ENCODE measurements at places on chromosomes 6 and 20.

GRCh38 chr6:161023316-161023715 lies 31.7 kb downstream of the MAP3K4 start:
- DNase-seq, result no peak

GRCh38 chr20:35342154-35342769 lies 50.0 kb upstream of the FAM83C start:
- DNase-seq, result no peak

- no peak for DNase-seq
Observed at GRCh38 chr6:167093922-167094432, 28.9 kb upstream of the CCR6 start.

DNA sequence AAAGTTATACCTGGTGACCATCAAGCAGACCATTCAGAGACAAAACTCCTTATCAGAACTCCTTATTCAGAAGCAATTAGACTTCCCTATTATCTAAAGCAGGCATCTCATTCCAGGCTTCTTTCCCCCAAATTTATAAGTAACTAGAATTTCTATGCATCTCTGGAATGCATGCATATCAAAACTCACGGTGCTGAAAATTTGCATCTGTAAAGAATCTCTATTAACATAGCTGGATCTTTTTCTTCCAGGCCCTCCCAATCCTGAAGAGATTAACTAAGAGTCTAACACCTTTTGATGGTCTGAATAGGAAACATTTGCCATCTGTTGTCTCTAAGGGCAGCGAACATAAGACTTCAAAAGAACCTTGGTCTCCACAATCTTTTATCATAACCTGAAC lies 22.8 kb upstream of the SLC52A3 start:
- DNase-seq, result no peak

DNA sequence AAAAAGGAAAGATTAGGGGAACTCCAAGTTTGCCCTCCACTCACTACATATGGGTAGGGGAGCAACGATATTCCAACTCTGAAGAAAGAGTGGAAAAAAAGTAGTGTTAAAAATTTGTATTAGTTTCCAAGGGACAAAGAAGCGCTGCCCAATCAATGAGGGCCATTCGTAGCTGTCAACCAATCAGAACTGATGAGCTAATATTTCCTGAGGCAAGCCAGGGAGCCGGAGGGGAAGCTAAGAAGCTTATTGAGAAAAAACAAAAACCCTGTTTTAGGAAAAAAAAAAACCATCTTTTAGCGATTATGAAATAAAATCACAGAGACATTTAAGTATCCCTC lies 59.5 kb downstream of the TRIM38 start:
- no peak for DNase-seq

GRCh38 chr6:163132050-163132750 lies 282.3 kb upstream of the QKI start:
- DNase-seq, result no peak

GRCh38 chr20:43583133-43583864 lies 7.4 kb upstream of the IFT52 start:
- no peak for DNase-seq

DNA sequence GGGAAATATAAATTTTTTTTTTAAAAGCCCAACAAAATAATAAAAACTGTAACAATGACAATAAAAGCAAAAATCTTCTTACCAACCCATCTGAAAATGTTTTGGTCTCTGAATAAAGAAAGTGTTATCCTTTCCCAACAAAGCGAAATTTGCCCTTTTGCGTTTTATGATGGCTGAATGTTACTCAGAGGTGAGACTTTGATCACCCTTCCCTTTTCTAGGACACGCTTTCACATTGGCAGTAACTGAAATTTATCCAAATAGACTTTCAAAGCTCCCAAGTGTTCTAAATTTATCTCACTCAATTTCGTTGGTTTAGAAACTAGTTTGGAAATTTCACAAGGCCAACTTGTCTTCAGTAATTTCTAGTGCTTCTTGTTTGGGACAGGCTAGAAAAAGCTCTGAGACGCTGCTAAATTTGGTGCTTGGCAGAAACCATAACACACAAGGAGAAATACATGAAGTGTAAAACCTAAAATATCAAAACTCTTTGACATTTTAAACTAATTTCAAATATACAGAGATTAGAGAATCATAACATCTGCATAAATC lies 354.5 kb upstream of the CITED2 start:
- DNase-seq, result no peak

DNA sequence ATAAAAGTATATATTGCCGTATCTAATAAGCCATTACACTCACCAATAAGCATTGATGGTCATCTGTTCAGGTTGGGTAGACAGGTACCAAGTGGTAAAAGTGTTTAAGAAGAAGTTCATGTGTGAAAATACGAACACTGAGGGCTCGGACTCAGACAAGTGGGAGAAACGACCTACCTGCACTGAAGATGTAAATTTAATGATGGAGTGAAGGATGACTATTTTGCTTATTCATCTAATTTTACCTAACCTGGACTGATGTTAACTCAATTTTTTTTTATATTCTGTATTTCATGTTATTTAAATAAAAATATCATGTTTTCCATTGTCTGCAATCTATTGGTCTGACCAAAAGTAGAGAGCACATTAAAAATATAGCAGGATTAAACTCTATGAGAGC lies 469.1 kb upstream of the BTBD3 start:
- DNase-seq, result no peak

GRCh38 chr6:143163621-143164020 lies 102.9 kb downstream of the AIG1 start:
- DNase-seq, result no peak

GRCh38 chr6:26126394-26127235 lies 39.4 kb downstream of the HFE start:
- no peak for DNase-seq

DNA sequence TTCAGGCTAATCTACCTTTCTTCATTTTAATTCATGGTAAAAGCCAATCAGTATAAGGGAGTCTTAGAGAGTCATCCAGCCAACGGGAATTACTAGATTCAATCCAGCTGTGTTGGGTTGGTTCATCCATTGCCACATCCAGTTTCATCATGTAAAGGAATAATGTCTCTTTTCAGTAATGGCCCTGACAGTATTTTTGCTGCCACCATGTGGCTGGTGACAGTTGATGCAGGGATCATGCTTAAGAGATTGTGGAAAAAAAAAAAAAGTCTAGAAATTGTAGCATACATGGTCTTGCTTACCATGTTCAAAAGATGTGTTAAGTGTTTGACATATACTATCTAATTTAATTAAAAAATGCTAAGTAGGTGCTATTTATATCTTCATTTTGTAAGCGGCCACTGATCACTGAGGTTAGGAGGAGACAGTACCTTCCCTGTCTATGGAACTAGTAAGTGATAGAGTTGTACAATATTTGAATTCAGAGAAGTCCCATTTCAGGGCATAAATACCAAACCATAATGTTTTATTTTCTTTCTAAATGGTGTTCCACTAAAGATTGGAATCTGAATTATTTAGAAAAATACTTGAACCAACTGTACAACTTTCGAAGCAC lies 135.9 kb downstream of the KHDRBS2 start:
- DNase-seq, result peak; percentile 4

- no peak for DNase-seq
Observed at GRCh38 chr6:106688177-106688951, 59.0 kb downstream of the QRSL1 start.

DNA sequence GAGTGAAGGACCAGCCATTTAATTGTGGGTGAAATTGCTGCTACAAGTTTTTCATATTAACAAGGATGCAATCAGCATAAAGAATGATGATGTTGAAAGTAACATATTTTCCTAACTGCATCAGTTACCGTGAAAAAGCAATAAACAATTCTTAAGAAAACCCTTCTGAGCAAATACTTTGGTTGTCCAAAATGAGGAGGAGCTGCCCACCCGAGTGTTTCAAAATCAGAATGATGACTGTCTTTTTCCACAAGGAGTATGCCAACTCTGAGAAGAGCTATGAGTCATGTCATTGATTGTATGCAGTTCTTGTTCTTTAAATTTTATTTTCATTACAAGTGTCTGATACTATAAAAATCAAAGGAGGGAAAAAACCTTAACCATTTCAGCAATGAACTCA lies 470.5 kb downstream of the COL12A1 start:
- DNase-seq, result no peak

- DNase-seq, result no peak
Observed at GRCh38 chr20:10706460-10706811, 32.6 kb upstream of the JAG1 start.

DNA sequence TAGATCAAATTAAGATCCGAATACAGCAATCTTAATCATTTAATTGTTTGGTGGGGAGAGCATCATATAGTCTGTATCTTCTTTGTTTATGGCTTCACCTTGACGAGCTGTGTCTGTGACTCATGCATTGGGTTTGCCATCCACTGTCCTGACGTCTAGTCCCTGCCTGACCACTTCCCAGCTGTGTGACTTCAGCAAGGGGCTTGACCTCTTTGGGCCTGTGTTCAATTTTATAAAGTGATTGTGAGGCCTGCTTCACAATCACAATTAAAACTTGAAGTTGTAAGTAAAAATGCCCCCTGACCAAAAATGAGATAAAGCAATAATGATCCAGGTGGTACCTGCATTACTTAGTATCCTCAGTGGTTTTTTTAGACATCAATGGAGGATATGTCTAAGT lies 209.2 kb downstream of the ZNF217 start:
- DNase-seq, result no peak

DNA sequence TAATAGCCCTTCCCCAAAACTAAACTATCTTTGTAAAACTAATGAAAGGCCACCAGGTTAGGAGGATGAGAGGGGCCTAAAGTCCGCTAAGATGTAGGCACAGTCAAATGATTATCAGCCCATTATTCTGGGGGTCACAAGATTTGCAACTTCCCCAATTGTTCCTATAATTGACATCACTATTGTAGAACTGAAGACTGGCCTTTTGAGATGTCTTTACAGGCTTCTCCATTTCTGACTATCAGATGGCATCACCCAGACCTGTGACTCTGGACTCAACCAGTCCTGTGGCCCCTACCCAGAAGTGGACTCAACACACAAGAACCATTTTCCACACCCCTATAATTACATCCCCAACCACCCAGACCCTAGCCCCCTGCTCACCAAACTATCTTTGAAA lies 61.5 kb upstream of the MAP7 start:
- no peak for DNase-seq

DNA sequence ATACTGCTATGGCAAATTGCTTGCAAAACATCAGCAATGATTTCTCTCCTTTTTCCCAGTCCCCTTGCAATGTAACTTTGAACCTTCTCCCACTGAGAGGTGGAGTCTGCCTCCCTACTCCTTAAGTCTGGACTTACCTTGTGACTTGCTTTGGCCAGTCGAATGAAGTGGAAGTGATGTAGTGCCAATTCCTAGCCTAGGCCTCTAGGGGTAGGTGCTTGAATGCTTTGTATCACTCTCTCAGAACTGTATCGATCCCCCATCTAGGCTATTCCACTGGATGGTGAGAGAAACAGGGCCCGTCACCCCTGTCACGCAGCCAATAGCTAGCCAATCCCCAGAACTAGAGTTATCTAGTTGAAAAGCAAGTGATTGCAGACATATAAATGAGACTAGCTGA lies 238.6 kb downstream of the BTBD3 start:
- no peak for DNase-seq

DNA sequence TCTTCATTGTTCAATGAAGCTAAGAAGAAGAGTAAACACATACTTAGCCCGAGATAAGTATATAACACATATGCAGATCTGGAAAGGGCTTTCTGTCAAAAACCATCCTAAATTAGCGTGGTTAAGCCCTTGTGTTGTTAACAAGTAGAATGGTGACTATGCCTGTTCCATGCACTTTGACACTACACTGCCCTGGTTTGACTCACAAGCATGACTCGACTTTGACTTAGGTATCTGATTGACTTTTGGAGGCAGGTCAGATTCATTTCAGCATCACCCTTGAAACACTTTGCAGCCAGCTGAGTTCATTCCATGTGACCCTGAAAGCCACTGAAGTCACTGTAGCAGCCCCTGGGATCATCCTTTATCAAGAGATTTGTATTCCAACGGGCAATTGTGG lies 239.8 kb downstream of the TBX18 start:
- DNase-seq, result no peak

GRCh38 chr20:19222520-19223040 lies 10.1 kb downstream of the SLC24A3 start:
- DNase-seq, result no peak

- DNase-seq, result no peak
Observed at GRCh38 chr6:106618324-106618723, 11.0 kb downstream of the RTN4IP1 start.

- peak; percentile 4 for DNase-seq
Observed at GRCh38 chr6:90135667-90136066, 161.0 kb downstream of the BACH2 start.

GRCh38 chr20:24957326-24958016 lies 8.4 kb downstream of the CST7 start:
- no peak for DNase-seq

DNA sequence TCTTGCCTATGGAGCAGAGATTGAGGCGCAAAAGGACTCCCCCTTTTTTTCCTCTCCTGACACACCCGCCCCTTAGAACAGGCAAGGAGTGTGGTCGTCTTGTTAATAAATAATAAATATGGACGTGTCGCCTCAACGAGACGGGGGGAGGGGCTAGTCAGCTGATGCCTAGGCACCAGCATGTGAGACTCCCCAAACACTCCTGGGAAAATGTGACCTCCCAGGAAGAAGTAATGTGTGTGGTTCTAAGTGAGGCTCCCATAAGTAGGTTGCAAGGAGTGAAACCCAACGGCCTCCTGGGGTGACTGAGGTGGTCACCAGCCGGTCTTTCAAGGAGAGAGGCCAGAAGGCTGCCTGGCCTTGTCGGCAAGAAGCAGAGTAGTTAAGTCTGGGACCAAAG lies 1.1 kb upstream of the FAXC start:
- no peak for DNase-seq

GRCh38 chr6:166664135-166664534 lies 37.1 kb upstream of the RPS6KA2 start:
- no peak for DNase-seq

- DNase-seq, result no peak
Observed at GRCh38 chr6:118017301-118017848, 110.3 kb downstream of the SLC35F1 start.

DNA sequence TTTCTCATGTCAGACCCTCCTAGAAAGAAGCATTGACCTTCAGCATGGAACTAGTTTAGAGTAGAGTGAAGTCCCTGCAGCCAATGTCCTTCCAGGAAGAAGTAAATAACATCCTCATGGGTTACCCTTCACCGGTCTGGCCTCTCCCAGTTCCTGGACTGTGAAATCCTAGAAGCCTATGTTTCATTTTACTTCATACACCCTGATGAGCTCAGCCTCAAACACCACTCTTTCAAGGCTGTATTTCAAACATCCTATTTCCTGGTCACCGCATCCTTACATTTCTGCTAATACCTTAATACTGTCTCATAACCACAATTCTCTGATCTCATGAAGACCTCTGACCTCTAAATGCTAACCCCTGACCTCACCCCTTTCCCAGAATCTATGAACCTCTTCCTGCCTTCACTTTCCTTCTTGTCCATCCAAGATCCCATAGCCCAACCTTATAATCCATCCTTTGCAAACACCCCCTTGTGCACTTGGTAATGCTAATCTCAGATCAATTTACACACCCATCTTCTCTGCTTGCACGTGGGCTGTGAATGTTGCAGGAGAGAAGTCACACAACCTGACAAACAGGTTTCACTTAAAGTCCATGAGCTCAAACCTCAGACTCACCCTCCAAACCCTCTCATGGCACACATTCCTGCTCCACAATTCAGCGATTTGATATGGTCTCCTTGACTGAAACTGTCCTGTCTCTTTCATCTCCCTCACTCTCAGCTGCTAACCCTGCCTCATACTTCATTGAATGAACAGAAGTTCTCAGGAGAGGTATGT lies 30.2 kb downstream of the SLC2A10 start:
- no peak for DNase-seq

Data from epithelial cell of proximal tubule (primary cell).